ENCODE measurements at places on chromosomes 5 and 9.

- no peak for DNase-seq
Measured at GRCh38 chr5:102523541-102524175, 24.9 kb upstream of the SLCO6A1 start.

- peak; percentile 3 for DNase-seq
Measured at GRCh38 chr9:14661421-14662059, 31.7 kb downstream of the ZDHHC21 start.

- no peak for DNase-seq
Measured at GRCh38 chr5:143635146-143635752, 176.7 kb upstream of the HMHB1 start.

DNA sequence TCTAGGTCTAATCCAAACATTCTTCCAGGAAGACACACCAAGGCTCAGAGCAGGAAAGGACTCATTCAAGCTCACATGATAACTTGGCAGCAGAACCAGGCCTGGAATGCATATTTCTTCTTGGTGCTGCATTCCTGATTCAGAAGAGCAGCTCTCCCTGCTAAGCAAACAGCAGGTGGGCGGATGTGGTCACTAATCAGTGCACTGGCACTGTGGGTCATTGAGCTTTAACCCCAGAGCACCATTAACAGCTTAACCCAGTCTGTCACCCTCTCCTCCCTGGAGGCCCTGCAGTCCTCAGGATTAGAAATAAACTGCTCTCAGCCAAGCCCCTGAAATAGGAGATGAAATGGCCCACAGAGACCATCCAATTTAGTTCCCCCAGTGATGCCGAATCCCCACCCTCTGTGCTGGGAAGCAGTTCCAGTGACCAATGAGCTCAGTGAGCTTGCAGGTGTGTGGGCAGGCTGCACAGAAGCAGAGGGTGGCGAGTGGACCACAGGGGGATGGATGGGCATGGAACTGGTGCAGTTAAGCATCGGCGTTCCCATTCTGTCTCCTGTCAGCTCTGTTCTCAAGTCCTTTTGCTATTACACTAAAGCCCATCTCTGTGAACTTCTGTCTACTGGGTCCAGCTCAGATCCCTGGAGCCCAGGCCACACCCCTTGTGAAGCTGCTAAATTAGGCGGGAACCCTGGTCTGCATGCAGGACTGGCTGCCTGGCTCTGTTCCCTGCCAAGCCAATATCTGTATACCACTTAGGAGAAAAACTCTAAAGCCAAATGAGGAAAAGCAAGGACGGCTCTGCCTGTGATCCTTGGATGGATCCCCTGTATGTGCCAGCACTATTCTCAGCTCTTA is 16.6 kb upstream of the MEGF9 start:
- DNase-seq, result peak; percentile 75

GRCh38 chr9:127813686-127814226 is 11.1 kb downstream of the FPGS start:
- DNase-seq, result no peak

DNA sequence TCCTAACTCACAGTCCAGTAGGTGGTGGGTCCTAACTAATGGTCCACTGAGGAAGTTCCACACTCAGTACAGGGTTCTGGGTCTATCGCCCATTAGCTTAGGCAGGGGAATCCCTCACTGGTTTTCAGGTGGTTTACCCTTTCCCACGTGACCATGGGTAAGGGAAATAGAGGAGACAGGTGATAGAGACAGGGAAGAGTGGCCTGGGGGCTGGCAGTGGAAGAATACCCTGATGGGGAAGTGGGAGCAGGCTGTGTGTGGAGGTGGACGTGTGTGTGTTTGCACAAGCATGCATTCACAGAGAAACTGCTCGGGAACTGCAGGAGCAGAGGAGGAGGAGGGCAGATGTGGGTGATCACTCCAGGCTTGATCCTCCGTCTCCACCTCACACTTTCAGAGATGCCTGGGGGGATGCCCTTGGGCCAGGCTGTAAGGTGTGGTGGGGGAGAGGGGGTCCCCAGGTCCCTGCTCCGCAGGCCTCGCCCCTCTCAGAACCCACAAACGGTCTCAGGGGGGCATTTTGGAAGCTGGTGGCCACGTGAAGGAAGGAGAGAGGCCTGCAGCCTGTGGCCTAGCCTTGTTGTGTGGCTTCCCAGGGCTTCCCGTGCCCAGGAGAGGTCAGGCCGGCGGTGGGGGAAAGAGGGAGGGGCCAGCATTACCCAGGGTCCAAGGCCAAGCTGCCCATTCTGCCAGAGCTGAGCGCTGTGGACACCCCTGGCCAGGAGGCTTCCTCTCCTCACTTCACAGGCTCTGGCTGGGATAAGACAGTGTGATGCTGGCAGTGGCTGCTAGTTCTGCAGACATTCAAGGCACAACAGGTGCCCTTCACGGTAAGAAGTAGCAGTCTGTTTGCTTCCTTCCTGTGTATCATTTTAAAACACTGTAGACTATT is 80.0 kb downstream of the OTULIN start:
- no peak for DNase-seq

DNA sequence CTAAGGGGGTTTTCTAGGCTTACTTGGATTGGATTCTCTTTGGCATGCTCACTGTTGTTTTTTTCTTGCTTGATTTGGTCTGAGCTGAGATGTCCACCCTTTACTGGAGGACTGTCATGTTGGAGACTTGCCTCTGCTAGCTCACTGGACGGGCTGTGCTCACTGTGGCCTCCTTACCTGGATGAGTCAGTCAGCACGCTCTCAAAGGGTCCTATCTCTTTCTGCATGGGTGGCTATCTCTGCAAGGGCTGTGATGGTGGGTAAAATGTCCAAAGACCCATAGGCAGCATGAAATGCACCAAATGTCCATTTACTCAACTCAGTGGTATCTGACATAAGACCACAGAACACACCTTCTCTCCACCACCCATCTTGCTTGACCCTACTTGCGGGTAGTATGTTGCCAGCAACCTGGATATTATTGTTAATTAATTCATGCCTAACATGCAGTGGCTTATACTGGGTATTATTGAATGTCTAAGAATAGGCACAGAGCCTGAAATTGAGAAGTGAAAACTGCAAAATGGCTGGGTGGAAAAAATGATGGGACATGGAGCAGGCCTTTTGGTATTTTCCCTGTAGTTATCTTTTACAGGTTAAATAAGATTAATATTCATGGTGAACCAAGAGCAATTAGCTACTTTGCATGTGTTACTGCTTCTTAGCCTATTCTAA is 68.9 kb upstream of the TLE1 start:
- DNase-seq, result no peak

All from urothelium cell line (cell line).